ENCODE measurements at places on chromosomes 6 and 20.

DNA sequence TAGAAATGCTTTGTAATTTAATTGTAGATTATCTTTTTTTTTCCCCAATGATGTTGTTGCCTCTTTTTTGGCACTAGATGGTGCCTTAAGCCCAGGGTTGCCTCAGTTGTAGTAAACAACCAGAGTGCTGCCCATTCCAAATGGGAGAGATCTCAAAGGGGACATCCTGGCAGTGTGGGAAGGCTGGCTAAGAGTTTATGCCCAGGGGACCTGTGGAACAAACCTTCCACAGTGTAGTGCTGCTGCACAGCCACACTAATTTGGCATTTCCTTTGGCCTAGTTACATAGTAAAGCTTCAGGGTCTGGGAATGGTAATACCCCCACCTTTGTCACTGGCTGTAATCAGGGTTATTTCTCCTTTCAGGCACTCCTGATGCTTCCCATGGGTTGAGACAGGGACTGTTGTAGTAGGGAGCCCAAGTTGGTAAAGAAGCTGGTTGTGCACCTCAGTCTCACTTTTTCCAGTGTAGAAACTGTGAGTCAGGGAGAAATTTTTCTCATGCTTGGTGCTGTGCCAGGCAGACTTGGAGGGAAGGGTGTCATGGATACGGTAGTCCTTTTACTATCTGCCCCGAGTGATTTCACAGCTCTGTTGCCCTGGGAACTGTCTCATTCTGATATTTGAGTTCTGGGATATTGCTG, 177.8 kb upstream of the ECI2 start:
- DNase-seq = no peak

GRCh38 chr6:68679399-68679798, 44.3 kb downstream of the ADGRB3 start:
- no peak for DNase-seq

DNA sequence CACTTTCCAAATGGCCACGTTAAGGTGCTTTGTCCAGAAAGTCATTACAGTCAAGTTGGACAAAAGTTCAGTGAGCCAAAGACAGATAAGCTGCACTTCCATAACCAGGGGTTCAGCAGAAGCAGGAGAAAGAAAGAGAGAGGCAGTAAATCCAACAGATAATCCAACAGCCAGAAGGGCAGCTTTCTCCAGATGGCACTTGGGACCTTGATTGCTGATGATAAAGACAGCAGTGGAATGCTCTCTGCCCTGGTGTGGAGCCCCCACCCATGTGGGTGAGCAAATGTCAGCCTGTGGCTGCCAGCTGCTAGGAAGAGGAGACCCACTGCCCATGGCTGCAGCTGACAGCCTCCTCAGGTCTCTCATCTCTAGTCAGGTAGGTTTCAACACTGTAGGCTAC, 18.7 kb upstream of the NRSN1 start:
- no peak for DNase-seq

DNA sequence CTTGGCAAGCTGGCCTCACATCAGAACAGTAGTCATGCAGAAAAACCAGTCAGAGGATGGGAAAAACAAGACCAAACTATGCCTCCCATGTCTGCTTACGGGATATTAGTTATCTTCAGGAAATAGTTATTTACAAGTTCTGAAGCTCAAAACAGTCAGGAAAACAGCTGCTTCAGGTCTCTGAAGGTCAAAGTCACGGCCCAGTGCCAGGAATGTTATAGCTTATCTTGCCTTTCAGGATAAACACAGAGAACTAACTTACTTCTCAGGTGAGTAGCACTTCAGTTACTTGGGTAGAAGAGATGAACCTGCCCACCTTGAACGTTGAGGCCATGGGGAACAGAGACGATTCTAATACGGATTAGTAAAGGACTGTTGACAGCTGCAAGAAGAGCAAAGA, 310.7 kb downstream of the KIF16B start:
- no peak for DNase-seq

Measured in HAP-1 (cell line).